ENCODE measurements at places on chromosomes 2 and 18. TPM values are rescaled to one million over a fixed set of nuclear protein-coding genes. Genes with fewer than 3 reads are reported as not detected.

HOXD3 gene
- polyA plus RNA-seq: 15.9 TPM

KCNJ3 gene
- polyA plus RNA-seq: 0.48 TPM

CFAP65 gene
- polyA plus RNA-seq: 0.16 TPM

RGPD3 gene
- 0.13 TPM for polyA plus RNA-seq

MC5R gene
- not detected for polyA plus RNA-seq

ASXL3 gene
- 0.07 TPM for polyA plus RNA-seq

KCNE4 gene
- 2.1 TPM for polyA plus RNA-seq

TRIB2 gene
- 117 TPM for polyA plus RNA-seq

ANKRD30BL gene
- 0.13 TPM for polyA plus RNA-seq

HSPE1 gene
- 4,257 TPM for polyA plus RNA-seq

FMNL2 gene
- polyA plus RNA-seq: 41.6 TPM

APOB gene
- polyA plus RNA-seq: 0.20 TPM

GALNT5 gene
- polyA plus RNA-seq: not detected

POTEF gene
- not detected for polyA plus RNA-seq

CPSF3 gene
- 20.9 TPM for polyA plus RNA-seq

GULP1 gene
- 27.4 TPM for polyA plus RNA-seq

KIAA2012 gene
- 0.16 TPM for polyA plus RNA-seq

GAREM2 gene
- polyA plus RNA-seq: 1.0 TPM

UGT1A8 gene
- polyA plus RNA-seq: 0.05 TPM

TDRD15 gene
- not detected for polyA plus RNA-seq

B4GALT6 gene
- polyA plus RNA-seq: 42.7 TPM

C2orf66 gene
- not detected for polyA plus RNA-seq

MC2R gene
- polyA plus RNA-seq: 48.4 TPM

COL5A2 gene
- polyA plus RNA-seq: 9.4 TPM

KCNIP3 gene
- 0.79 TPM for polyA plus RNA-seq

SCYGR7 gene
- not detected for polyA plus RNA-seq

DLGAP1 gene
- polyA plus RNA-seq: 23.0 TPM

TCF7L1 gene
- polyA plus RNA-seq: 6.1 TPM

CKAP2L gene
- polyA plus RNA-seq: 0.10 TPM

ARHGAP25 gene
- 8.5 TPM for polyA plus RNA-seq

AMER3 gene
- polyA plus RNA-seq: 0.13 TPM

KCNK3 gene
- 325 TPM for polyA plus RNA-seq

RHOB gene
- polyA plus RNA-seq: 271 TPM

CNDP1 gene
- polyA plus RNA-seq: 0.27 TPM

MEMO1 gene
- 51.9 TPM for polyA plus RNA-seq

CRIM1 gene
- 7.6 TPM for polyA plus RNA-seq
